ENCODE measurements at places on chromosomes 7 and 10. TPM values are rescaled to one million over a fixed set of nuclear protein-coding genes. Genes with fewer than 3 reads are reported as not detected.

Gene VPS26A
- total RNA-seq = 61.6 TPM

Gene ANAPC16
- 44.2 TPM for total RNA-seq

Gene CLDN4
- total RNA-seq = 13.7 TPM

Gene CISD1
- total RNA-seq = 32.2 TPM

GRCh38 chr10:129514568-129515451 is 47.8 kb downstream of the MGMT start:
- no peak for DNase-seq

Gene ADAM22
- total RNA-seq = 1.5 TPM

DNA sequence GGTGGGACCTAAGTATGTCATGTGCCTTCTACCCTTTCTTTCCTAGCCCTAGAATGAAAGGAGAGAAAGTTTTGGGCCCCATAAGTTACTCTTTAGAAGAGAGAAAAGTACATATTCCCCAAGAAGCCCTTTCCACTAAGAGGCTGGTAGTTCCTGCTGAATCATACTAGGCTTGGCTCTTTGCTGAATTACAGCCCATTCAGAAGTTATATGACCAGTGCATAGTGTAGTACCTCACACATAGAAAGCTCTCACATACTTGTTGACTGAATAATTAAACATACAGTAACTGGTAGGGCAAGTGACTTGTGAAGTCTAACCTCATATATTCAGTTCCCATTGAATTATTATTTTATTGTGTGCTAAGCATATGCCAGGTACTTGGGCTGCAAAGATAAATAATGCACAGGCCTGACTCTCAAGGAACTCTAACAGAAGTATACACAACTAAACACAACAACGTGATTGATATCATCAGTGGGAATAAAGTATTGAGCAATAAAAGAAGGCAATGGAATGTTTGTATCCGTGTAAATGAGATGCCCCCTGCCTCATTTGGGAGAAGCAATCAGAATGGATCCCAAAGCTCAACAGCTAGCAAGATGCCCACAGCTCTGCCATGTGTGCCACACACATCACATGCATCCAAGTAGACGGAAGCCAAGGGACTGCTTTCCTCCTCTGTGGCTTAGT is 38.9 kb upstream of the UBN2 start:
- DNase-seq = no peak

- DNase-seq = no peak
Measured at GRCh38 chr10:106959521-106959920, 205.0 kb downstream of the SORCS1 start.

Gene TFR2
- total RNA-seq = 0.50 TPM

GRCh38 chr7:119233015-119233414 is 1008.5 kb downstream of the ANKRD7 start:
- no peak for DNase-seq

- no peak for DNase-seq
Measured at GRCh38 chr7:133167300-133167699, 85.4 kb upstream of the CHCHD3 start.

DNA sequence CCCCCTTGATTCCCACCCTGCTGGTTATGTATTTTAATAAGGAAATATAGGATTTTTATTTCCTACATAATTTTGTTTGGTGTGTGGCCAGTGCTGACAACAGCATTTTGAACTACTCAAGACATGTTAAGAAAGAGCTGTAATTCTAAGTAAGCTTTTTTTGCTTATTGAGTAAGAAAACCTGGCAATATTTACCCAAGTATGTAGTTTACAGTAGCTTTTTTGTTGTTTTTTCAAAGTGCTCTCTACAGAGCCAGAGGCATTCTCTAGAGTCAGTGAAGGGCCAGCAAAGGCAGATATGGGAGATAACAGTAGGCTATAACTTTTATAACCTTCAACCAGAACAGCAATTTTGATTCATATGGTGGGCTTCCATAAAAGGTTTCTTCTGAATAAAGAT is 63.2 kb upstream of the TMEM168 start:
- no peak for DNase-seq

DNA sequence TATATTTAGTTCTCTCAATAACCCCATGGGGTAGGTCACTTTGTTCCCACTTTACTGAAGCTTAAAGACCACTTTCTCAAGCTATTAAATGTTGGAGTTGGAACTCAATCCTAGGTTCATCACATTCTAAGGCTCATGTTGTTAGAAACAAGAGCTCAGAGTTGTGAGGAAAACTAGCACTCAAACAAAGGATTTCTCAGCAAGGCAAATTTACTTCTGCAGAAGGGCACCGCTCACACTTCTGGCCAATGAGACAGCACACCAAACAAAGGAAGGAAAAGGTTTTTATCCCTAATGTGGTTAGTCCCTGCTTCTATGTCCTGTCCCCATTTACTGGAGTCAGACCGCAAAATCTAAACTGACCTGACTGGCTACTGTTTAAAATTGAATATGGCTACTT is 214.6 kb upstream of the PHF14 start:
- DNase-seq = no peak

Gene GPC2
- 7.6 TPM for total RNA-seq

DNA sequence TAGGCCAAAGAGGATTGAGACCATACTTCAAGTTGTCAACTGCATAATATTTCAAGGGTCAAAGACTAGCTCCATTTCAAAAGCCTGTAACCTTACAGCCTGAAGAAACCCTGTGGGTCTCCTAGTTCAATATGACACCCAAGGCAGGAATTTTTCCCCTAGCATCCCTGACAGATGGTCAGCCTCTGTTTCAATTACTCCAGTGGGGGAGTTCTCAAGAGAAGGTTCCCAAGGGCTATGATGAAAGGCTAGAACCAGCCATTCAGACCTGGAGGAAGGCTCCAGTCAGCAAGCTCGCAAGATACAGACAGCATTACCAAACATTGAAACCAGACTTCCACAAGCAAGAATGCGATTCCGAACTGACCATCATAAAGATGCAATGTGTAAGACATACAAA is 1.6 kb downstream of the HTR7 start:
- no peak for DNase-seq

GRCh38 chr7:46515844-46516590 is 594.9 kb upstream of the IGFBP3 start:
- DNase-seq = peak; percentile 43

DNA sequence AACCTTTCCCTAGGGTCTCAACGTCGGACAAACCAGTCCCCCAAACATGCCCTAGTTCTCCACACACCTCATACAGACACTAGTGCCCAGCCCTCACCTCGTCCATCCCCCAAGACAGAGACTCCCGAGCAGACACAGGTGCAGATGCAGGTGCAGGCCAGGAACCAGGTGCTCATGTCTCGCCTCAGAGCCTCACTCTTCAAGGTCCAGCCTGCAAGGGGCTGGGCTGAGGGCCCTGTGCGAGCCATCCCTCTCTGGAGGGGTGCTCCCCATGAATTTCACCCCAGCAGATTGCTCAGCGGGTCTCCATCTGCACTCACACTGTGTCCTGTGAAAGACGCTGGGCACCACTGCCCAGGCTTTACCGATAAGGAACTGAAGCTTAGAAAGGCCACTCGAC is 36.9 kb upstream of the TUBB8 start:
- no peak for DNase-seq

DNA sequence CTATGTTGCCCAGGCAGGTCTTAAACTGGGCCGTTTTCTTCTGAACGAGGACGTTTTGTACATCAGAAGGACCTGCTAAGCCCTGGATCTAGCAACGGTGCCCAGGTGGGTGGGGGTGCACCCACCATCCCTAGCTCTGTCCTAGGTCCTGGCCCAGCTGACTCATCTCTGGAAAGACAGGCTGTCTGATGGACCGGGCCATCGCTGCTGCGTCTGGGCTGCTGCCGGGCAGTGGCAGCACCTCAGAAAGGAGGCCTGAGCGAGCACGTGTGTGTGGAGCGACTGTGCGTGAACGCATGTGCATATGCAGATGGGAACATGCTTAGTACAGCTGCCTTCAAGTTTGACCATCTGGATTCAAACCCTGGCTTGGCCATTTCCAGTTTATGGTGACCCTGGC is 7.3 kb upstream of the ELFN1 start:
- DNase-seq = no peak

Gene PSD
- total RNA-seq = 8.8 TPM

DNA sequence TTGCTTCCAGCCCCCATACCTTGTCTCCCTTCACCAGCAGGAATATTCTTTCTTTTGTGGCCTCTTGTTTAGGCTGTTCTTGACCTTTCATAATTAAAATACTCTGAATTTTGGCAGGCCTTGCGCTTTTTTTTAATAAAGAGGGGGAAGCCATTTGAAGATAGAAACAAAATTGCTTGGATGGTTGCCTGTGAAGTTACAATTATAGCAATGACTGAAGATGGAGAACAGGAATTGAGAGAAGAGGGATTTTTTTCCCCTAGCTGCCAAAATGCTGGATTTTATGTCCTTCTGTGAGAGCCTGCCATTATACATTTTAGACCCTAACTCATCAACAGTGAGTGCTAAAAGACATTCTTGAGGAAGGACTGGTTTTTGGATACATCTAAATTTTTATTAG is 24.8 kb downstream of the FGFBP3 start:
- no peak for DNase-seq

Gene PDE1C
- total RNA-seq = 14.9 TPM

DNA sequence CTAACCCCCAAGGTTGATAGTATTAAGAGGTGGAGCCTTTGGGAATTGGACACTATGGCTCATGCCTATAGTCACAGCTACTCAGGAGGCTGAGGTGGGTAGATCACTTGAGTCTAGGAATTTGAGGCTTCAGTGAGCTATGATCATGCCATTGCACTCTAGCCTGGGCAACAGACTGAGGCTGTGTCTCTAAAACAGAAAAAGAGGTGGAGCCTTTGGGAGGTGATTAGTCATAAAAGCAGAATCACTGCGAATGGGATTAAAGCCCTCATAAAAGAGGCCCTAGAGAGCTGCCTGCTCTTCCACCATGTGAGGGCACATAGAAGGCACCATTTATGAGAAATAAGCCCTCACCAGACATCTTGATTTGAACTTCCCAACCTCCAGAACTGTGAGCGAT is 81.9 kb downstream of the SKAP2 start:
- no peak for DNase-seq

DNA sequence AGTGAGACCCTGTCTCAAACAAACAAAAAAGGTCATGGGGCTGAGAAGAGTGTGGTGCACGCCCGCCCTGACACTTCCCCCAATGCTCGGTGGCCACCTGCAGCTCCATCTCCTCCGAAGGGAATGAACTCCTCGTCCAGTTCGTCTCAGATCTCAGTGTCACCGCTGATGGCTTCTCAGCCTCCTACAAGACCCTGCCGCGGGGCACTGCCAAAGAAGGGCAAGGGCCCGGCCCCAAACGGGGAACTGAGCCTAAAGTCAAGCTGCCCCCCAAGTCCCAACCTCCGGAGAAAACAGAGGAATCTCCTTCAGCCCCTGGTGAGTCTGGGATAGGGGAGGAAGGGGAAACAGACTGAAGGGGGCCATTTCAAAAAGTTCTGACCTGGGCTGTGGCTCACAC is 4.2 kb downstream of the PCOLCE start:
- DNase-seq = no peak

DNA sequence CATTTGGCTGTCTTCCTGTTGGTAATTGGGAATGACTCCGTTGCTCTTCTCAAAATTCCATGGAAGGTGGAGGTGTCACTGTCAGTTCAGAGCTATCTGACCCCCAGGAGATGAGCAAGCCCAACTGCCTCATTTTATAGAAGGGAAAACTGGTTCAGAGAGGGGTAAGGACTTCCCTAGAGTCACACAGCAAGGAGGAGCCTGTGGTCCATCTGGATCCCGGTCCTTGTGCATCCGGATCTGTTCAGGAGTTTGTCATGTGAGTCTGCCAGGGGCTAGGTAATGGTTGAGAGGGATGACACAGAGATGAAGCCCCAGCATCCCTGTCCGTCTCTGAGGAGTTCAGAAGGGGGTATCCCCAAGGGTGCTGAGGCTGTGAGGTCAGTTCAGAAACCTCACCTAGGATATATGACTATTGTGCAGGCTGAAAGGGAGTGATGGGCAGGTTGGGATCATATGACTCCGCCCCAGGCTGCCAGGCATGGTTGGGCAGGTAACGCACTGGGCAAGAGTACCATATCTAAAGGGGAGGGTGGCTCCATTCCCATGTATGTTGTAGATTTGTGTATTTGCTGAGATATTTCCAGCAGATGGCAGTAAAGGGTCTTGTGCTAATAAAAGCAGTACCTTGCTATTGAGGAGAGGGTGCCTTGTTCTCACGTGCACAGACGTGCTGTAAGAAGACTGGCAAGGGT is 16.0 kb upstream of the SLC29A3 start:
- peak; percentile 40 for DNase-seq

Gene ERVW-1
- total RNA-seq = 0.19 TPM

DNA sequence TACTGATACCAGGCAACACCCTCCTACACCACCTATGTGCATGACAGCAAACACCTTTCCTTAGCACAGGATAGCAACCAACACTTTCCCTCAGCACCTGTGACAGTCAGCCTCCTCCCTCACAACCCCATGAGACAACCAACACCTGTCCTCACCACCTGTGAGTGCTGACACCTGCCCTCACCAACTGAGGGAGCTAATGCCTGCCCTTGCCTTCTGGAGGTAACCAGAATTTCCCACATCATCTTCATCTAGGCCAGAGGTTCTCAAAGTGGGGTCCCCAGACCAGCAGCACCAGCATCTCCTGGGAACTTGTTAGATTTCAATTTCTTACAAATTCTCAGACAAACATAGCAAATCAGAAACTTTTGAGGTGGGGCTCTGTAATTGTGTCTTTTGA is 112.5 kb downstream of the GRID1 start:
- no peak for DNase-seq

- DNase-seq = no peak
Measured at GRCh38 chr10:124734311-124735166, 9.6 kb downstream of the FAM53B start.

DNA sequence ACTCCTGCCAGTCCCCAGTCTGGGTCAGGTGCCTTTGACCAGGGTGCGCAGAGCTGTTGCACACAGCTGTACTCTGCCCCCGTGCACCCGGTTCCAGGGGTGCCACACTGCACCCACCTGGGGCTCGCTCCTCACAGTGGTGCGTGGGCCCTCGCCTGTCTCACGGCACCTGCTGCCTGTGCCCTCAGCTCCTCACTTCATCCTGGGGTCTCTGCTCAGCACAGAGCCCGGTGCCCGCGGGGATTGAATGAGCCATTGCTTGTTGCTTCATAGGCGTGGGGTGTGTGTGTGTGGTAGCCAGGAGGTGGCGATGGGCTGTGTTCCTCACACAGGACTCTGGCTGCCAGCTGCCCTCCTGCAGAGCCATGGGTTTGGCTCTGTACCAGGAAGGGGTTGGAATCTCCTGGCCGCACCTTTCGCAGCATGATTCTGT is 18.5 kb downstream of the EIF3B start:
- DNase-seq = no peak

DNA sequence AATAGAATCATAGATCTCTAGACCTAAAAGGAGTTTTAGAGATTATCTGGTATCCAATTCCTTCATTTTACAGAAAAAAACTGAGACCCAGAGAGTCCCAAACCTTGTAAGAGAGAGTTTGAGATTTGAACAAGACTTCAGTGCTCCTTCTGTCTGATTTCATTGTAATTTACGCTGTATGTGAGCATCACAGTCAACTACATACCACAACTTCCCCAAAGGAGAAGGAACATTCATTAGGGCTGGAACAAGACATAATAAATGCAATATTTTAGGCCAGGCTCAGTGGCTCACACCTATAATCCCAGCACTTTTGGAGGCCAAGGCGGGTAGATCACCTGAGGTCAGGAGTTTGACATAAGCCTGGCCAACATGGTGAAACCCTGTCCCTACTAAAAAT is 17.3 kb upstream of the PRKAR2B start:
- no peak for DNase-seq

Gene RAB19
- 0.50 TPM for total RNA-seq

Data from astrocyte (in vitro differentiated cells and primary cell).